CD4-positive, alpha-beta T cell treated with Interferon alpha-2 for 1 hour (primary cell): ENCODE measurements at places on chromosomes 4 and X.
A peak's percentile ranks its signal among the peaks of the same experiment; 100 is the strongest.

DNA sequence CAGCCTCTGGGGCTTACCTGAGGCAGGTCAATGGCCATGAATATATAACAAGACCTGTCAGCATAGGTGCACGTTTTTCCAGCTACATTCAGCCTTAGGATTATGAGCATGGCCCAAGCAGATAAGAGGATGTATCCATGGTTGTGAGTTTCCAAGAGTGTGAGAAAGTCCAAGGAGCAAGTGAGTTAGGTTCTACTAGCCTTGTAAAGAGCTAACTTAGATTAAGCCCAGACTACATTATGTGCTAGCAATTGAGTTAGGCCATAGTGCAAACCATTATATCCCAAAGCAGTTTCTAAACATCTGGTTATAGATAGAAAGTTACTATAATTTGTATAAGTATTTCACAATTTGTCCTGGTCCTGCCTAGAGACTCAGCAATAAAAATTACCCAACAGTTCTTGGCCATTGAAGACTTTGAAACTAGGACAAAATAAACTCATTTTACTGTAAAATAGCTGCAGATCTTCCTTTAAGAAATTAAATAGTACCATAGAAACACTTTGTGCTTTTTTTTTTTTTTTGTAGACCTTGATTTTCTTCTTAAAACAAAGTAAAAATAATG is 312.0 kb downstream of the CAMK2D start:
- DNase-seq = no peak

DNA sequence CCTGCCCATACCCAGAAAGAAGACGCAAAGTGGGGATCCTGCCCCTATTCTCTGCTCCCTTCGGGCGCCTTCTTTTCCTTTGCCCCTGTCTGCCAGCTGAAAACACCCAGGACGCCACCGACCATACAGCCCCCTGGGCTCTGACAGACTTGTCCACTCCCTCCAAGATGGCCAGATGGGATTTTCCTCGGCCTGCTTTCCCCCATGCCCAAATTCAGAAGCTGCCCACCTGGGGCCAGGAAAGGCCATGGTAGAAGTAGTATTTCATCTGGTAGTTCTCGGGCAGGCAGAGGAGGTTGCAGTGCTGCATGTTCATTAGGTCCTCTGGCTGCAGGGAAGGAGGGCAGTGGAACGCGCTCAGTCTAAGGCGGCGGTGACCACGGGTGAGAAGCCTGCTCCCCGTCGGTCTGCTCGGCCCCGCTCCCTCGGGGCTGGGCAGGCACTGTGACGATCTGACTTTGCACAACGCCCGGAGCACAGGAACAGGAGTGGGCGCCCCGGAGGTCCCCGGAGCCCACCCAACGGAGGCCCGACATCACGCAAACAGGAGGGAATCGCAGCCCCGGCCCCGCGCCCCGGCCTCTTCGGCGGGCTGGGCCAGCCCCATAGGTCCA is 582 bp downstream of the NAA10 start:
- no peak for DNase-seq

DNA sequence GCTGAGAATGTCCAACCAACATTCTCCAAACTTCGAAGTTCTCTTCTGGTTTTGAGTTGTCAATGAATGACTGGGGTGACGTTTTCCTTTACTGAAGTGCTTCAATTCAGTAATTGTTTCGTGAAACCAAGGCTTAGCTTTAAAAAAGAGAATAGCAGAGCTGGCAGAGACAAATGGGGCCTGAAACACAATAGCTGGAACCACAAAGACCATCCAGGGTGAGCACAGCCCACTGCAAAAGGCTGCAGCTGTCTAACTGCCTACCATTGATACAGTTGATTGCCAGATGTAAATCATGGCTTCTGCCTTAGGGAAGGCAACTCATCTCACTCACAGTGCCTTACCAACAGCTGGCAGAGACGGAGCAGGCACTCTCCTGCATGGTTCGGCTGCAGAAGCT is 78.7 kb upstream of the ZNF518B start:
- no peak for DNase-seq

DNA sequence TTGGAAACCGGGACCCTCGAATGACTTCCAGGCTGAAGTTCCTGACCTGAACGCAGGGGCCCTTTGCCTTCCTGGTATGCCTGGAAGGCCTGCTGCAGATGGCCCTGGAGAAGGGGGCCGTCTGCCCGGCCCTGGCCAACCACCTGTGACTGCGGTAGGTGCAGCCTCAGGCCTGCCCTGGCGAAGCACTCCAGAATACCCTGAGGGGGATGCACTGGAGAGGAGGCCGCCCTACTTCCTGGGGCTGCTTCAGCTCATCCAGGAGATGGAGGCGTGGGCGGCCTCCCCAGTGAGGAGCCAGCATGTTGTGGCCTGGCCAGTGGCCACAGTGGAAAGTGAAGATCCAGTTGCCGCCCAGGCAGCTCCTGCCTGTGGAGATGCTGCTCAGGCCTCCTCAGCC is 26.4 kb upstream of the PNMA3 start:
- DNase-seq = no peak

DNA sequence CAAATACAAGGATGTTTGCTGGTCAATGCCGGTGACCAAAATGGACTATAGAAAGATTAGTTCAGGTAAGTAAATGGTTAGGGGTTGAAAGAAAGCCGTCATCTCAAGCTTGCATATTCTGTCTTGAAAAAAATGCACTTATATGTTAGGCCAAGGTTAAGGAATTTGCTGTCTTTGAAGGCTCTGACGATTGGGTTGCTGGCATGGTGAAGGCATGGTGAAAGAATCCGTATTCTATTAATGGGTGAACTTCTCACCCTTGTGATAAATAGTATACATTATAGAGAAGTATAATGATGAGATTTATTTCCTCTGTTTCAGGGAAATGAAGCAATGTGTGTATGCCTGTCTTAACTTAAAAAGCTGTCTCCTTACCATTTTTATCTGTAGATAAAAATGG is 132.6 kb downstream of the ADGRL3 start:
- no peak for DNase-seq

DNA sequence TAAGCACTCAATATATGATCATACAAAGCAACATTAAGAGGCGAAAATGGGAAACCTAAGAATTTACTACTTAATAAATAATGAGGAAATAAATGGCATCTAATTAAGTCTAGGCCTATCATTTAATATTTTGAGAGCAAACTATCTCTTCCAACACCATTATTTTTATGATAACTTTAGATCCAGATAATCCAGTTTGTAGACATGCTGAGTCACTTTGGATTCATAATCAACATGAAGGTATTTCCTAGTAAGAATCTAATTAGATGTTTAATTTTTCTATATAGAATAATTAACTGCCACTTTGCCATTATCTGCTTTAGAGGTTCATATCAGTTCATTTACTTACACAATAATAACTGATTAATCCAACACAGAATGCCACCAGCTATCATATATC is 336.2 kb downstream of the INPP4B start:
- no peak for DNase-seq

GRCh38 chr4:177161781-177162180 is 147.9 kb upstream of the NEIL3 start:
- DNase-seq = no peak

DNA sequence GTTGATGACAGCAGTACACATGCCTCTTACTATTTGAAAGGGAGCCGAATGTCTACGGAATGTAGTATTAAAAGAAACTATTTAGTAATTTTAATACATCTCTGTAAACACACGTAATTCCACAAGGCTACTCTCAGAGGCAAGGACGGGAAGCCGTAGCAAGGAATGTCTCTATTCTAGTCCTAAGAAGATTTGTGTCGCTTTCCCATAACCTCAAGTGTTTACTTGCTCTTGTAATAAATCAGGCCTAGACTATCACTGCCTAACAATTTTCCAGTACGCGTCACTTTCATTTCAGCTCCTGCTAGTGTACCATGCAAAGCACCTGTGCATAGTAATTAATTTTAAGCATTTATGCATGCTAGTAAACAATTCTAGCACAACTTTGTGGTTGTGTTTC is 86.7 kb downstream of the OR13H1 start:
- no peak for DNase-seq

DNA sequence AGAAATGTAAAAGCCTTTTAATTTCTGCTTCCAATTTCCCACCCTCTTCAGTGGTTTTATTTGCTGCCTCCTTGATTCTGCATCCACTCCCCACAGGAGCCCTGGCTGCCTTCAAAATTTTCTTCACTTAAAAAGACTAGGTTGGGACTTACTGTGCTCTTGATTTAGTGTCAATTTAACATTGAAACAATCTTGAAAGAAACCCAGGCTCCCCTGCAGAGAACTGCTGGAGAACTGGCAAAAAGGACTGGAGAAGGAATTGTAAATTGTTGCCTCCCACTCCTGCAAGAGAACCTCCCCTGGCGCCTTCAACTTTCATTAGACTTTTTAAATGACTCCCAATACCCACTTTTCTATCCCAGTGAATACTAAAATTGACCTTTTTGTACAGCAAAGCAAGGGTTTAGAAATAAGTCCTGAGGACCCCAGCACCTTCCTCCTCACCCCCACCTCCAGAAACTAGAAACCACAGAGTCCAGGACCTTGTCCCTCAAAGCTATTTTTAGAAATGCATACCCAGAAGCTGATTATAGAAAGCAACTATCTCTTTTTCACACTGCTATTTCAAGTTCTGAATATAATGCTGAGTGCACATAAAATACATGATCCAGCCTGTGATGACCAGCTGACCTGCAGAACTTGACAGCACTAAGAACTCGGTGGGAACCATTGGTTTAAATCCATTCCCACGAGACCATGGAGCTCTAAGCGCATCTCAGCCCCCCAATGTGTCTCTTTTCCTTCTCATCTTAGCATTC is 155.5 kb downstream of the INPP4B start:
- no peak for DNase-seq

DNA sequence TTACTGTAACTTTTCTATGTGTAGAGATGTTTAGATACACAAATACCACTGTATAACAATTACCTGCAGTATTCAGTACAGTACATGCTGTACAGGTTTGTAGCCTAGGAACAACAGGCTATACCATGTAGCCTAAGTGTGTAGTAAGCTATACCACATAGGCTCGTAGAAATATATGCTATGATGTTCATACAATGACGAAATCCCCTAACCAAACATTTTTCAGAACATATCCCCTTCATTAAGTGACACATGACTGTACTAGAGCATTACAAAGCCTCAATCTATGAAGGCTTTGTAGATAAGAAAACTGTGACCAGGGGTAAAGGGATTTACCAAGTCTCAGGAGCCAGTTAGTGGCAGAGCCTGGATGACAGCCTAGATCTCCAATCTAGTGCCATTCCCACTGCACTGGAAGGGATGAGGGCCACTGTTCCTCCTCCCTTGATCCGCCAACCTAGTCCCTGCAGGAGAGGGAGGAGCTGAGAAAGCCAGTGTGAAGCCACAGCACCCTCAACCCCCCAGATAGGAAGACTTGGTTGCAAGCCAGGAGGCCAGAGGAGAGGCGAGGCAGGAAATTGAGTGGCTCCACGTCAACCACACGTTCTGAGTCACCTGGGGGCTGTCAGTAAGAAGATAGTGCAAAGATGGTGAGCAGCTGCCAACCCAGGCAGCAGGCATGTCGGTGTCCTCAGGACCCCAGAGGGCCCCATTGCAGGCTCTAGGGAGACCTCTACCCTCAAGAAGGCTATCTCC is 227.7 kb downstream of the BCOR start:
- DNase-seq = peak; percentile 73

- no peak for DNase-seq
Measured at GRCh38 chr4:56648021-56648823, 32.9 kb downstream of the HOPX start.

GRCh38 chr4:2396781-2397368 is 21.6 kb downstream of the ZFYVE28 start:
- DNase-seq = no peak

DNA sequence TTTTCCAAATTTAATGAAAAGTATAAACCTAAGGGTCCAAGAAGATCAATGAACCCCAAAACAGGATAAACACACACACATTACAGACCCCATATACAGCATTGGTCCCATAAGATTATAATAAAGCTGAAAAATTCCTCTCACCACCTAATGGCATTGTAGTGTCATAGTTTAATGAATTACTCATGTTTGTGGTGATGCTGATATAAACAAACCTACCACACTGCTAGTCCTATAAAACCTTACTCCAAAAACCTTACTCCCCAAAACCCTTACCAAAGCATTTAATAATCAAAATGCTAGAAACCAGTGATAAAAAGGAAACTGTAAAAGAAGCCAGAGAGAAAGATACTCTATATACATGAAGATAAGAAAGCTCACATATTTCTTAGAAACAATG is 148.1 kb upstream of the SH3RF1 start:
- DNase-seq = no peak

- no peak for DNase-seq
Measured at GRCh38 chr4:136742333-136742732, 790.0 kb downstream of the PCDH18 start.

DNA sequence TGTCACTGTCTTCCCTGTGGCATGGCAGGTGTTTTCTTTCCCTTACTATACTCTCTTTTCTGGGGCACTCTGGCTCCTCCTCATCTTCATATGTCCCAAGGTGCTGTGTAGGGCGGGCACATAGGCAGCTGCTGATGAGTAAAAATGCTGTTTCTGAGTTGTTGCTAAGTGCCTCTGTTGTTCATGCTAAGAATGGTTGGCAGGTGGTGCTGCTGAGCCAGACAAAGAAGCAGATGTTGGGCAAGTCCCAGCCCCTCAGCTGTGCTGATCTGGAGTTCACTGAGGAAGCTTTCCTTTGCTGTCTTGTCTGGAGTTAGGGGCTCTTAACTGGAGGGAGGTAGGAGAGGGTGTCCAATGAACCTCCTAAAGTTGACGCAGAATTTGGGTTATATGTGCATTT is 40.6 kb downstream of the HADH start:
- DNase-seq = peak; percentile 65

GRCh38 chr4:2364654-2365053 is 53.8 kb downstream of the ZFYVE28 start:
- peak; percentile 57 for DNase-seq

- no peak for DNase-seq
Measured at GRCh38 chrX:43964936-43965335, 8.3 kb downstream of the NDP start.
